ENCODE measurements at places on chromosomes 7 and 10.

GRCh38 chr7:105191331-105191730 is 177.3 kb downstream of the KMT2E start:
- DNase-seq: no peak

GRCh38 chr10:7593063-7593462 is 73.7 kb downstream of the ITIH5 start:
- DNase-seq: no peak

- DNase-seq: no peak
Observed at GRCh38 chr10:5527332-5528200, 2.8 kb downstream of the CALML3 start.

GRCh38 chr7:21898265-21898930 is 47.3 kb downstream of the CDCA7L start:
- DNase-seq: no peak

- no peak for DNase-seq
Observed at GRCh38 chr7:57370739-57371098, 79.3 kb upstream of the ZNF716 start.
